Activated CD4-positive, CD25-positive, alpha-beta regulatory T cell (primary cell): ENCODE measurements at places on chromosomes 1 and 21.

- DNase-seq: no peak
Measured at GRCh38 chr1:97210307-97210706, 488.7 kb downstream of the PTBP2 start.

DNA sequence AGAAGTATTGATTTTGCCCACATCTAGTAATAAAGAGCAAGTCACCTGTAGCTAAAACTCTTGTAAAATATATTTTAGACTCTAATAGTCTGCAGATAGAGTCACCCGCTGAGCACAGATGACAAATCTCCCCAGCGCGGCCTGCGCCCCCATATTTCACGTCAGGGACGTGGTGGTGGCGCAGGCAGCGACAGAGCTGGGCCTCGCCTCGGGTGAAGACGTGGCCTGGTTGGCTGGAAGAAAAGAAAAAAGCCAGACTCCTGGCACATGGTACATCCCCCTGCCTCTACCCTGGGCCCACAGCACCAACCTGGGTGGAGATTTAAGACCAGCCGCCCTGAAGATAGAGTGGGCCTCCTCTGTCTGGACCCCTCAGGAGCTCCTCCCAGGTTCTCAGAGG lies 6.0 kb upstream of the DMBX1 start:
- no peak for DNase-seq

- DNase-seq: no peak
Measured at GRCh38 chr1:34825455-34826091, 32.8 kb downstream of the GJA4 start.

GRCh38 chr1:9904596-9904995 lies 5.5 kb downstream of the CTNNBIP1 start:
- DNase-seq: no peak

DNA sequence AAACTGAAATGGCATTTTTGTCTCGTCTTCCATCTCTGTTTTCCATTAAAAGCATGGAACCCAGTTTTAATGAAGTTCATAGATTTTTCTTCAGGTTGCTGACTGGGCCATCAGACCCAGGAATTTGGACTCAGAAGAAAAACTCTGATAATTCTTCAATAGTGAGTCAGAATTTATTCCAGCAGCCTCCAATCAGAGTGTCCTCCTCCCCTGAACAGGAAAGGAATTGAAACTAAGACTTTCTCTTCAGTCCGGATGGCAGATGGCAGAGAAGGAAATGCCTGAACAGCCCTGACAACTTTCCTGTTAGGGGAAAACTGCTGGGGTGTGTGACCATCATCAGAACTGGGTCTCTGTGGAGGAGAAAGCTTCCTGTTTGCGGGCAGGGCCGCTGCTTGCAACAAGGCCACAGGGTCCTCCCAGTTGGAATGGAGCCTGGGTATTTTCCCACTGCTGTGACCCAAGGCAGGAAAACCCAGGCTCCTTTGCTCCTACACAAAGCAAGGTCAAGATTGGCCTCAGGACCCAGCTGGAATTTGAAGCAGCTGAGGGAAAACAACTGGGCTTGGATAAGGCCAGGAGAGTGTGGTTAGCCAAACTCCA lies 20.7 kb downstream of the CD34 start:
- DNase-seq: no peak

- no peak for DNase-seq
Measured at GRCh38 chr1:173112129-173112528, 61.4 kb upstream of the TNFSF18 start.
